ENCODE measurements at places on chromosomes 13 and 19. TPM values are rescaled to one million over a fixed set of nuclear protein-coding genes. Genes with fewer than 3 reads are reported as not detected.

DENND1C gene
- total RNA-seq, result 0.48 TPM

ANO8 gene
- 7.3 TPM for total RNA-seq

CGB1 gene
- total RNA-seq, result not detected

- no peak for DNase-seq
Measured at GRCh38 chr19:30670562-30671366, 298.6 kb downstream of the ZNF536 start.
